Tibial nerve (tissue), 4 donors: ENCODE measurements at places on chromosomes 6 and 20. TPM values are rescaled to one million over a fixed set of nuclear protein-coding genes. Genes with fewer than 3 reads are reported as not detected.

SAMD10 gene
- 2.4 TPM for total RNA-seq

TSBP1 gene
- not detected for total RNA-seq

DNA sequence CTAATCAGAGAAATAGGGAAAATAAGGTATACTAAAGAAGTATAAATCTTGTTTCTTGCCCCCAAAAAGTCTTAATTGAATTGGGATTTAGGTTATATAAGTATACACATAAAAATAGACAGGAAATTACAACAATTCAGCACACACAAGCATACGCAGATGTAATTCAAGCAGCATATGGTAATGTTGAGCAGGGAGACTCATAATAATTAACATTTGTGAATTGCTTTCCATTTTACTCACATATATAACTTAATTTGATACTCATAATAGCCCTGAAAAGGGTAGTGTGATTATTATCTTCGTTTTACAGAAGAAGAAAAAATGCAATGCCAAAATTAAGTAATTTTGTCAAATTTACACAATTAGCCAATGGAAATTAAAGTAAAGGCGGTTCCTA, 313.5 kb upstream of the ECI2 start:
- DNase-seq: no peak

GRCh38 chr6:166541876-166542579, 44.5 kb downstream of the RAMACL start:
- no peak for DNase-seq

- no peak for DNase-seq
These were observed 1.4 kb downstream of the TMEM170B start for GRCh38 chr6:11538819-11539468.

DNA sequence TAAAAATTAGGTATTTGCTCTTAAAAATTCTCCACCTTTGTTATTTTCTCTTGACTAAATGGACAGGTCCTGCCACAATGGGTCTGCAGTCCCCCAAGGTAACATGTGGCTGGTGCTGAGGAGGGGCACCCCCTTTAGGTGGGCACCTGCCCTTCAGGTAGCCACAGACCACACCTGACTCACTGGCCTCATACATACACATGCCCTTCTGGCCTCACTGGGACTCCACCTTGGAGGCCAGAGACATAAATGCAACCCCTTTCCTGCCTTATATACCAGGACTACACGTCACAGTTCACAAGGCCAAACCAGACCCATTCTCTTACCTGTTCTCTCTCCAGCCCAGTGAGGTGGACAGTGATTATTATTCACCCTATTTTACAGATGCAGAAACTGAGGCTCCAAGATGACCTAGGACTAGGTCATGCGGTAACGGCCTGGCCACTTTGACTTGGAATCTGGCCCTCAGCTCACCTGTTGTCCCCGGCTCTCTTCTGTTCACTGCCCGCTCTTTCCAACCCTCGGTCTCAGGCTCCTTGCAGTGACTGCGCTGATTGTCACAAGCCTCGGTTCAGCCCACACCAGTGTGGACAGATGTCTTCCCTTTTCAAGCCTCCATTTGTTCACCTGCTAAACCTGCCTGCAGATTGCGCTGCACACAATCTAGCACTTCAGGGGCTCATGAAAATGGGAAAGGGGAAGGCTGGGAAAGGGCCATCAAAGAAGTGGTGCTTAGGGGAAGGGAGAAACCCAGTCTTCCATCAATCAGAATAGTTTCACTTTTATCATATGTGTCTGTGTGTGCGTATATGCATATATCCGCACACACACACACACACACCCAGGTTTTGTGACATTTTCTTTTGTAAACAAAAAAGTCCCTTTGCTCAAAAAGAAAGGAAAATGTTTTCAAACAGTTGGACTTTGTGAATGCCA, 121.7 kb downstream of the BCAS1 start:
- no peak for DNase-seq

SYNGAP1 gene
- 24.7 TPM for total RNA-seq

CNR1 gene
- total RNA-seq: 17.1 TPM

CCM2L gene
- total RNA-seq: 13.3 TPM

DNA sequence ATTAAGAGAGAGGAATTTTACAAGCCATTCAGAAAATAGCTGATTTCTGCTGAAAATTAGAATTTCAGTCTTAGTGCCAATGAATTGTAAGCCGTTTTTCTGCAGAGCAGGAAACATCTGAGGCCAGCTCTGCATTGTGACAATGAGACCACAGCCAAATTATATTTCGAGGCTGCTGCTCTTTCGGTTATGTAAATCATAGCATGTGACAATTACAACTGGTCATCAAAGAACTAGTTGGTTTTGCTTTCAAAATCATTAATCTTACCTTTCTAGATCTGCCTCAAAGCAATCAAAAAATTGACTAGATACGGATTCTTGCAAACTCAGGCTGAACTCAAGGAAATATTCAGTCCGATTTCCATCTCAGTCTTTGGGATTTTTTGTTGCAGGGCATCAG, 33.4 kb upstream of the INSM1 start:
- no peak for DNase-seq

DNA sequence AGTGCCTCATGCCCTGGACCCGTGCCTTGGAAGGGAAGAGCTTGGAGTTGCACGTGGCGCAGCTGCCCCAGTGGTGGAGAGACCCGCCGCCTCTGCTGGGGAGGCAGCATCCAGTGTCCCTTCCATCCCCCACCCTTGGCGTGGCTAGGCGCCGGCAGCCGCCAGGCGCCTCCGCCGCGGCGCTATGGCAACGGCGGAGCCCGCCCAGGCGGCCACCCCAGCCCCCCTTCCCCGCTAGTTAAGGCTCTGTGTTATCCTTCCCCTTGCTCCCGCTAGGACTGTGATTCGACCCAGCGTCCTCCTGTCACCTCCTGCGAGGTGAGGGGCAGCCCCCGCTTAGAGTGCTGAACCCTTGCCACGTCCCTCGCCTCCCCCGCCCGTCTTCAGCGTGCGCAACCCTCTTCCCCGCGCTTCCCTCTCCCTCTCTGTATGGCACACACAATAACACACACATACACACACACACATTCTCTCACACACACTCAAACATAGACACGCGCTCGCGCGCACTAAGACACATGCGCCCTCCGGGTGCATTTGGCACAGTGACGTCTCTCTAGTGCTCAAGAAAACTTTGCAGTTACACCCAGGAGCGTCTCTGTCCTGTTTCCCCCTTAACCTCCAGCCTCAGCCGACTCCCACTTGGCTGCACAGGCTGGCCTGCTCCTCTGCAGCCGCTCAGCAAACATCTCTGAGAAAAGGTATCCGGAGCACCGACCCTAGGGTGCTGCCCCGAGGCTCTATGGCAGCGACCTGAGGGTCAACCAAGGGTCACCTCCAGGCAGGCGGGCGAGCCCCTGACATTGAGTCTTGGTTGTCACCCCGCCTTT, 8.5 kb downstream of the GRIK2 start:
- no peak for DNase-seq

DNA sequence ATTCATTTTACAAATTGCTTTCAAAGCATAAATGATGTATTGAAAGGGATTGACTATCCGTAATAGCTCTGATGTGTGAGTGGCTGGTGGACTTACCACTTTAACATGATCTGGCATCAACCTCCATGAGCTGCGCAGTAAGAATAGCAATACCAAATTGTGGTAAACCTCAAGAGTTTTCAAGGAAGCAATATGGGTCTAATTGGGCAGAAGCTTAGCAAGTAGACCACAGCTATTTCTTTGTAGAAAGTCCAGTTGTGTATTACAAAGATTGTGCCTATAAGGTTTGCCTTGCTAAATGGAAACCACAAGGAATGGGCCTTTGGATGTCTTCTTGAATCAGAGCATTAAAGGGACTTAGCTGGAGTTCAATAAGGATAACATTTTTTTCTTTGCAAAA, 736.6 kb downstream of the KIF16B start:
- no peak for DNase-seq

GRCh38 chr6:76790045-76790796, 673.1 kb downstream of the HTR1B start:
- DNase-seq: no peak

LCA5 gene
- total RNA-seq: 8.2 TPM

KIF6 gene
- 0.59 TPM for total RNA-seq

GRCh38 chr6:129842137-129842536, 19.0 kb downstream of the TMEM244 start:
- no peak for DNase-seq

- no peak for DNase-seq
These were observed 533.3 kb downstream of the HACE1 start for GRCh38 chr6:104326173-104327001.

GRCh38 chr6:50965495-50965894, 146.8 kb downstream of the TFAP2B start:
- DNase-seq: no peak

DNA sequence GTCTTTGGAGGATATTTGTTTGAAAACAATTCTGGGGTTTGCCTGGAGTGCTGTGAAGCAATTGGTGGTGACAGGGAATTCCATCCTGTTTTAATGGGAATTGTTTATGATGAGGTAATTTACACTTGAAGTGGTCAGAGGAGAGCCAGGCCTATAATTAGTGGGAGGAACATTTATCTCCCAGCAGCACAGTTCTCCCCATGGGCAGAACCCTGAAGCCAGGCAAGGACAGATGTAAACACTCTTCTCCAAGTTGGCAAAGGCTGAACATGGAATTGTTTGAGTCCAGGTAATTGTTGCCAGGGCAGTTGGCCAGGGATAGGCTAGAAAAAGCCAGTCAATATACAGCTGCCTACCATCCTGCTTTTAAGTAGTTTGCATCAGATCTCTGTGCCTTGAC, 789.7 kb downstream of the FRK start:
- no peak for DNase-seq

DNA sequence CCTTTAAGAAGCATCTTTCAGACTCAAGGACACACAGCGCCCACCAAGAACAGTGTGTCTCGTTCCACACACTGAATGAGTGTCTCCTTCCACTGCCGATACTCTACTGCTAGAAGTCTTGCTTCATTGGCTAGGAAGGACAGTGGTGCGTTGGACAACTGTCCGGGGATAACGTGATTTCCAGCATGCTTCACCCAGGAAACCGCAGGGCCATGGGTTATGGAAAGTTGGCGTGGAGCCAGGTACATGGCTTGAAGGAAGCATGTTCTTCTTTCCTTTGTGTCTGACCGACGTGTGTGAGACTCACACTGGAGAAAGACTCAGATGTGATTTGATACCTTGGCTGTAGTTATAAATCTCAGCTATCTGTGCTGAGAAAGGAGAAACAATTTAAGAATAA, 73.2 kb downstream of the SMOC2 start:
- peak; percentile 89 for DNase-seq

DNA sequence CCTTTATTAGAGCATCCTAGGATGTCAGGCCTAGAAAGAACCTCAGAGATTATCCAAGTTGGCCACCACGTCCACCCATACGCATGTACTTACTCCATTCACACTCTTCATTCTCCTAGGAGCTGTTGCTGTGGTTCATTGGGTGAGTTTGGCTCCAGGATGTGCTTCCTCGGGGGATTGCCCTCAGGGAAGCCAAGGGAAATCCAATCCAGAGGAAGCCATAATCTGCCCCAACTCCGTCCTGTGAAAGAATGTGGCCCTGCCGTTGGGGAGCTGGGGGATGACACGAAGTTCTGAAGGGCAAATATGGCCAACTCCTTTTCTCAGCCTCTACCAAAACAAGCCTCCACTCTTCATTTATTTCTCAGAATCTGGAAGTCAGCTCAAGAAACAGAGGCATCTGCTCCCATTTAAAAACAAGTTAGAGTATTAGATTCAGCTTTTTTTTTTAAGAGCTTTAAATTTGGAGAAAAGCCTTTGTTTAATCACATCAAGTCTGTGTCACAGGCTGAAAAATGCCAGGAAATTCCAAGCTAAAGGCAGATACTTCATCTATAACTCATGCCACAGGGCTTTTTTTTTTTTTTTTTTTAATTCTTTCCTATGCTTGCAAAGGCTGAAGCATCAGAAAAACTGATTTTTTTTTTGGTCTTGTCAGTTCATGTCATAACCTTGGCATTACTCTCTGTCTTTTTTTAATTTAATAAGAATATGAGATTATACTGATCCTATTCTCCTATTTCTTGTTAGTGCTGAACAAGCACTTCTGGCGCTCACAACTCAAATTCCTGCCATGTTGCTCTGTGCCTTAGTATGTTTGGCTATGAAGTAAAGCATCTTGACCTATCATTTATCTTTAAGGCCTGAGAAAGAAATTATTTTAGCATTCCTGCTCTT, 480.9 kb upstream of the MARCKS start:
- DNase-seq: no peak

EMILIN3 gene
- 34.7 TPM for total RNA-seq

DNA sequence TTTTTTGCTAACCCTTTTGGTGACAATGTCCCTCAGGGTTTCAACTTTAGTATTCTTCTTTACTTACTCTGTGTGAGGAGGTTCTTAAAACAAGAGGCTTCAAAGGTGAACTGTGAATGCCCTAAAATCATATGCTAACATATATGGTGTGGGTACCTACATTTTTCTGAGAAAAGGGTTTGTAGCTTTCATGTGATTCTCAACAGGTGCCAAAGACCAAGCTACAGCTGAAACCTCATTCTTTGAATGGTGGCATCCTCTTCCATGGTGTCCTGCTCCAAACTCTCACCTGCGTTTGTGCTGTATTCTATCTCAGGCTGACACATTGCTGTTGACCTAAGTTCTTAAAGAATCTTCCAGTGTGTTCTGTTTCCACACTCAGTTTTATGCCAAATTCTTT, 177.3 kb downstream of the PRL start:
- no peak for DNase-seq

DNA sequence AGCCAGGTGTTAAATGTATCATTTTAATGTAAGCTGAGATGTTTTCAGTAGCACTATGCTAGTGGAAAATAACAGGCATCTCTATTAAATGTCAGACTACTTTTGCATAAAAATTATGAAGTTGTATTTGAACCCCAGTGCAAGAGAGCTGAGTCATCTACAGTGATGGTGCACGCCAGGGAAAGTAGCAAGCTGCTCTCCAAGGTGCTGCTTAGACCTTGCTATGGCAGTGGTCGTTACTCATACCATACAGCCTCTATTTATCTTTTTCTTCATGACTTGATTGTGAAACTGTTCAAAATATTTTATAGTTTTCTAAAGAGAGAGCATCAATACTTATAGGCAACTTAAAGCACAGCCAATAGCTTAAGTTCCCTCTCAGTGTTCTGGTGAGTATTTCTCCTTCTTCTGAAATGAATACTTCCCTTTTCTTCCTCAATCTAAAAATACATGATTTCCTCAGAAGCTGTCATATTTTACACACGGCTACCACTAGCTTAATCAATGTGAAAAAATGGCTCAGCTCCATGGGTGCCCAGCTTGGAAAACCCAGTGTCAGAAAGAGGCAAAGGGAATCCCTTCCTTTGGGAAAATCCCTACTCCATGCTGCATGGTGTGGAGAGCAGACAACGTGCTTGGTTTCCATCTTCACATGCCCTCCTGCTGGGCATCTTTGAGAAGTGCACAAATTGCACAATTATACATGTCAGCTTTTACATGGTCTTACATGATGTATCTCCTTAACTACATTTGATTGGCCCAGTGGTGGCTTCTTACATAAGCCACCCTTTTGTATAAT, 105.6 kb downstream of the ELOVL4 start:
- DNase-seq: no peak
